ENCODE measurements at places on chromosomes 5 and 9.

- no peak for DNase-seq
Observed at GRCh38 chr9:82922686-82923085, 140.3 kb downstream of the RASEF start.

DNA sequence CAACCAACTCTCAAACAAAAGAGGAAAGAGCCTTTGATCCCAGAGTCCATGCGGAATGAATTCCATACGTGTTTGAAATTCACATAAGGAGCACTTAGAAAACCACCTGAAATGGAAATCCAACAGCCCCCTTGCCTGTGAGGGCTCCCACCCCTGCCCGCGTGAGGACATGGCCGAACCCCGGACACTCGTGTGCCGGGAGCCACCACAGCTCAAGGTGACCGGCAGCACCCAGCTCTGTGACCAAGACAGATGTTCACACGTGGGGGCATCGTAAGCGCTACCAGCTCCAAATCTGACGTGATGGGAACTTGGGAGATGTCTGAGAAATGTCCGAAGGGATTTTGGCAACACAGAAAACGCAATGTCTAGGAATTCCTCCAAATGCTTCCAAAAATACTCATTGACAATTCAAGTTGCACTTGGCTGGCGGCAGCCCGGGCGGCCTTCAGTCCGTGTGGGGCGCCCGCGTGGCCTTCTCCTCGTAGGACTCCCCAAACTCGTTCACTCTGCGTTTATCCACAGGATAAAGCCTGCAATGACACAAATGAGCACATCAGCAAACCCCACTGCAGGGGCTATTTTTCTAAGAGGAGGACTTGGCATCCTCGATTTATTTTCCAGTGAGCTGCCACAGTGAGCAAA lies 23.2 kb upstream of the TERT start:
- DNase-seq = peak; percentile 38

DNA sequence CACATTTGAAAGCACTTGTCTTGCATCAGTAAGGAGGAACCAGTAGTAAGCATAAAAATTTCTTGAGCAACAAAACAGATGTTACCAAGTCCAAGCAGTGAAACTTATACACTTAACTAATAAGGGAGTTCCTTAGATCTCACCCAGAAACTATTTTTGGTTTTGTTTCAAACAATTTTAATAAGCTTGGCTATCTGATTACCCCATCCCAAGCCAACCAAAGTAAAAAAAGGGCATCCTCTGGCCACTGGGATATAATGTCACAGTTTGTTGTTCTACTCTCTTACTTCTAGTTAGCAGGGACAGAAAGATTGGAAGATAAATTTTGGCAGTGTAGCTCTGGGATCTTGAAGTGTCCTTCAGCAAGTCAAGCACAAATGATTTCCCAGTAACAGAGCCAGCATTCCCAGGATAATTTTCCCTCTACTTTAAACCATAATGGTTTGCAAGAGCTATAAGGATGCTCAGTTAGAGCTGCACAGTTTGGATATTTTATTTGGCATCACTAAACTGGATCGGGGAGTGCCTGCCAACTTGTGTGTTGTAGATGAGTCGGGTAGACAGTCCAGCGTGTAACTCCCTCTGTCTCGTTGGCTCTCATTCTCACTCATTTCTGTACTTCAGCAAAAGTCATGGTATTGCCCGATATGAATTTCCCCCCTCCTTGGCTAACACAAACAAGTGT lies 161.9 kb upstream of the HMHB1 start:
- DNase-seq = no peak

DNA sequence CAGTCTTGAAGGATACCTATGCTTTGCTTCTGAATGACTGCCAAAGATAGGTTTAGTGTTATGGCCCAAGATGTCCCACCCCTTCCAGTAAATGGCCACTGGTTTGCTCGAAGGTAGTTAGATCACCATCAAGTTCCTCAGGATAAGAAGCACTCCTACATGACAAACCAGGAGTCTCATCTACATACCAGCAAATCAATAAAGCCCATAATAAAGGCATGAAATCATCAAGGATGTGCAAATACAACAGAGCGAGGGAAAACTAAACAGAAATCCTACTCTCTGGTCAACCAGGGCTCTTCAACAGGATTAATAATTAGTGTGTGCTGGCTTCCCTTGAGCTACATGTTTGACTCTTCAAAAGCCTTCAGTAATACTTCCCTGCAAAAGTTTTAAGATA lies 141.0 kb downstream of the LHFPL2 start:
- no peak for DNase-seq

DNA sequence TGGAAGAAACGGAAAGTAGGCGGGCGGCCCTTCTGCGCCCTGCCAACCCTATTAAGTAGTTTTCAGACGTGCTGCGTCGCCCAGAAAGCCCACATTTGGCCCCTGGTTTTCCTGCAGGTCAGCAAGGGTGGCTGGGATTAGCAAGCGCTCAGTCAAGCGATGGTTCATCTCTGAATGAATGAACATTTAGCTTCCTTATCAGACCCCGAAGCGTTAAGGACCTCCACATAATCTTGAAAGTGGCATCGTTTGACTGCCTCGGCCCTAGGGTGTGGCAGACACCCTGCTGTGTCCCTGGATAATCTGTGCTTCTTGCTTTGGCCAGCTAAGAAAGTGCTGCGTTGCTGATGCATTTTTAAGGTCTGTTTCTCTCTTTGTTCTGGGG lies 684 bp downstream of the TOR1B start:
- no peak for DNase-seq
